ENCODE measurements at places on chromosomes 11 and 22.

DNA sequence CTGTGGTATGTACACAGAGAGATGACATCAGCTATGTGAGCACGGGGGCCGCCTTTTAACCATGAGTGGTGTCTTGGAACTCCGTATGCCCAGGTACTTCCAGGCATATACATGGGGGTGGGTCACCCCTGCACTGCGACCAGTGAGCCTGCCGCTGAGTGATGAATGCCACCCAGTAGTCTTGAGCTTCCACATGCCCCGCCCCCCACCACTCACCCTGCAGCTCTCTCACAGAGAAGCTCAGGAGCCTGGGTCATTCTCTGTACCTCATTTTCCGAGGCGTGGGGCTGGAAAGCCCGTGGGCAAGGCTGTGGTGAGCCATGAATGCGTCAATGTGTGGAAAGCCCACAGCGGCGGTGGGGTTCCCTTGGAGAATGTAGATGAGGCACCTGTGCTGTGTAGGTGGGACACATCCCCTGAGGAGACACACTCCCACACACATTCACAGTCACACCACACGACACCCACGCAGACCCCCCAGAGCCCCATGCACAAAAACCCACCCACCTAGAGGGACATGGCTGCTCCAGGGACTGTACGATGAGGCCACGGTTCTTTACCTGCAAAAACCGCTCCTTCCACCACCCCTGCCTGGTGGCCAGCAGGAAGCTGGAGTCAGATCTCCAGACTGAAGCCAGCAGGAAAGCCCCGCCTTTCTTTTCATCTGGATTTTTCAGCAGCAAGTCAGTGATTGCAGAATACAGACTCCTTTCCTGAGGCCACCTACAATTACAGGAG, 67.6 kb downstream of the PIWIL3 start:
- no peak for DNase-seq

DNA sequence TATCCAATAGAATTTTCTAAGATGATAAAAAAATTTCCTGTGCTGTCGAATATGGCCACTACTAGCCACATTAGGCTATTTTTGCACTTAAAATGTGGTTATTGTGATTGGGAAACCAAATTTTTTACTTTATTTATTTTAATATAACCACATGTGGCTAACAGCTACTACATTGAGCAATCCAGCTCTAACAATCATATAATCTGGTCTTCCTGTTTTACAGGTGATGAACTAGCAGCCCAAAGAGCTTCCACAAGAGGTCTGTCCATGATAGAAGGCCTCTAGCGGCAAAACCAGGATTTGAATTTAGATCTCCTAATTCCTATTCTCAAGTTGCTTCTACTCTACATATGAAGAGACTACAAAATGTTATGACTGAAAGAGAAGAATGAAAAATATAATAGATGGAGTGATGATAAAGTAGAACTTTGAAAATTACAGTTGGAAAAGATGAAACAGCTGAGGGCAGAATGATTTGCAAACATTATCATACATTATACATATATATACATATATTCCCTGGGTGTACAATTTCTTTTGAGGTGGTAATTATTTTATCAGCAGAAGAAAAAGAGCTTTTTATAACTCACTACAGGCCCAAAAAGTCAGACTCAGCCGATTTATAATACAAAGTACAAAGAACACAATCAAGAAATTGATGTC, 363.5 kb upstream of the PITPNB start:
- DNase-seq = no peak

DNA sequence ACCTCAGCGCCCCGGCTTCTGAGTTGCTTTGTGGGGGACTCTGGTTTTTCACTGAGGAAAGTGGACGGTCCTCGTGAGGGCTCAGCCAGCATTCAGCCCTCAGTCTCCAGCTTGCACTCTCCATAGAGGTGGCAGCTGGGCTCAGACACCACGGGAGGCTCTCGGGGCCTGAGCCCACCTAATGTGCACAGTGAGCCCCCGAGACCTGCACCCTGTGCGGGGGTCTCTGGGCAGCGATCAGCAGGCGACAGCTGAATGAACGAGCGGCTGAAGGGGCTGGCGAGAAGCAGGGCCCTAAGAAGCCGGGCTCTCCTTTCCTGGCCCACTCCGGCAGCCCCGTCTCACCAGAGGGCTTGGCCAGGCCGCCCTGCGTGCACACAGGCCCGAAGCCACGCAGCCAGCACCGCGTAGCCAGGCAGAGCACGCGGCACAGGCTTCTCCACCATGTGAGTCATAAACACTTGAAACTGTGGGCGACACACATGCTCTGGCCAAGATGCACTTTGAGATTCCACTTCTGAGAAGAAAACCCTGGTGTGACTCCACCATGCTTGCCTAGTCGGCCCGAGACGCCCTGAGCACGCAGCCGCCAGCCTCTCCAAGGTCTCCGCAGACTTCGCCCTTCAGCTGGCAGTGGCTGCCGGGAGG, 28.0 kb downstream of the TOLLIP start:
- DNase-seq = no peak

DNA sequence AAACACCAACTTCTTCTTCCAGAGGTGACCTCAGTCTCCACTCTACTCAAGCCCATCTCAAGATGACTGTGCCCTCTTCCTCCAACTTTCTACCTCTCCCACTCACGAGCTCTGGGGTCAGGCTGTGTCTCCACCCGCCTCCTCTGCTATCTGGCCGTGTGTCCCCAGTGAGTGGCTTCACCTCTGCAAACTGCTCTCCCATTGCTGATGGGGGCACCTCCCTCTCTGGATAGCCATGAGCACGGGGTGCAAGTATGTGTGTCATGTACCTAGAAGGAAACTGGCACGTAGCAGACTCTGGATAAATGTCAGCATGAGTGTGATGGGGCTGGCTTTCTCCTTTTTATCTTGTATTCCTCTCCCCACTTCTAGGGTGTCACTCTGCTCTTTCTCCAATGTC, 18.3 kb upstream of the RAC2 start:
- DNase-seq = no peak

DNA sequence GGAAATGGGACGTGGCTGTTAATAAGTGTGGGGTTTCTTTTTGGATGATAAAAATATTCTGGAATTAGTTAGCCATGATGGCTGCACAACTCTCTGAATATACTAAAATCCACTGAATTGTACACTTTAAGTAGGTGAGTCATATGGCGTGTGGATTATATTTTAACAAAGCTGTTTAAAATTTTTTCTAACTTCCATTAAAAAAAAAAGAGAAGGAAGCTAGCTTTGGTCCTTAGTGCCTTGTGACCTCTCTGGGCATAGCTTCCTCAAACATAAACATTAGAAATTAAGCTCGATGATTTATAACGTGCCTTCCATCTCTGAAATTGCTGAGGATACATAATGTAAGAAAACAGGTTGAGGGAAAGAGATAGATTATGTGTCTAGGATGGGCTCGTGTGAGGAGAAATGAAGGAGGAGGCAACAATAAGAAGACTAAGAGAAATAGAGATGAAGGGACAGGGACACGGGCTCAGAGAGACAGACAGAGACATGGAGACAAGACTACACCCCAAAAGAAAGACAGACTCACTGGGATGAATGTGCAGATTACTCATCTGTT, 20.0 kb downstream of the IRAG1 start:
- DNase-seq = no peak

DNA sequence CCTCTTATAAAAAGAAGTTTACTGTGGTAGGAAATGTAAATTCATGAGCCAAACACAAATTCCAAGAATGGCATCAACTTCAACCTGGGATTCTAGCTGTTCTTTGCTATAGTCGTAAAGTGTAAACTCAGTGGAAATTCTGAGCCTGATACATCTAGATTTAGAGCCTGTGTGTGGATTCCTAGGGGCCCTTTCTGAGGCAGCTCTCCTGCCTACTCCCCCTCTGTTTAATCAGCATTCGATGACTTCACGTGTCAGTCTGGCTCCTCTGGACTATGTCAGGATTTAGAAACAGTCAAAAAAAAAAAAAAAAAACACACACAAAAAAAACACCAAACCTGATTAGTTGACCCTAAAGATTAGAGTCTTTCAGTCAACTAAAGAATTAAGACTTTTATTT, 93.1 kb upstream of the SC5D start:
- no peak for DNase-seq

DNA sequence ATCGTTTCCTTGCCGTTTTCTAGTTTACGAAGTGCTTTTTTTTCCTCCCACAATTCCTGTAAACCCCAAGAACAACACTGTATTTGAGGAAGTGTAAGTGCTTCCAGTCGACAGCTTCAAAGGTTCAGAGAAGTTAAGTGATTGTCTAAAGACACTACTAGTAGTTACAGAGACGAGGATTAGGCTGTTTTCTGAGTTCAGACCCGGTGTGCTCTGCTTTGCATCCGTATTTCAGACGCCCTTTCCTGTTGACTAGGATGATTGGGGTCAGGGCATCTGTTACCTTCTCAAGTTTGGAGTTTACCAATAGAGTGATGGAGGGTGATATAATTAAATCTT, 430 bp downstream of the CLP1 start:
- no peak for DNase-seq

GRCh38 chr11:85930879-85931366, 75.7 kb downstream of the CCDC83 start:
- no peak for DNase-seq

Data from amygdala (tissue), 56 donors.